ENCODE measurements at places on chromosomes 5 and 9.

GRCh38 chr5:96402500-96402899 lies 30.5 kb downstream of the PCSK1 start:
- no peak overlapping the region for H3K27ac ChIP-seq
- H3K4me3 ChIP-seq: no peak overlapping the region
- H3K27me3 ChIP-seq: no peaks in the 10 kb centered on the region
- H3K4me1 ChIP-seq: no peaks in the 10 kb centered on the region
- no peak for DNase-seq

DNA sequence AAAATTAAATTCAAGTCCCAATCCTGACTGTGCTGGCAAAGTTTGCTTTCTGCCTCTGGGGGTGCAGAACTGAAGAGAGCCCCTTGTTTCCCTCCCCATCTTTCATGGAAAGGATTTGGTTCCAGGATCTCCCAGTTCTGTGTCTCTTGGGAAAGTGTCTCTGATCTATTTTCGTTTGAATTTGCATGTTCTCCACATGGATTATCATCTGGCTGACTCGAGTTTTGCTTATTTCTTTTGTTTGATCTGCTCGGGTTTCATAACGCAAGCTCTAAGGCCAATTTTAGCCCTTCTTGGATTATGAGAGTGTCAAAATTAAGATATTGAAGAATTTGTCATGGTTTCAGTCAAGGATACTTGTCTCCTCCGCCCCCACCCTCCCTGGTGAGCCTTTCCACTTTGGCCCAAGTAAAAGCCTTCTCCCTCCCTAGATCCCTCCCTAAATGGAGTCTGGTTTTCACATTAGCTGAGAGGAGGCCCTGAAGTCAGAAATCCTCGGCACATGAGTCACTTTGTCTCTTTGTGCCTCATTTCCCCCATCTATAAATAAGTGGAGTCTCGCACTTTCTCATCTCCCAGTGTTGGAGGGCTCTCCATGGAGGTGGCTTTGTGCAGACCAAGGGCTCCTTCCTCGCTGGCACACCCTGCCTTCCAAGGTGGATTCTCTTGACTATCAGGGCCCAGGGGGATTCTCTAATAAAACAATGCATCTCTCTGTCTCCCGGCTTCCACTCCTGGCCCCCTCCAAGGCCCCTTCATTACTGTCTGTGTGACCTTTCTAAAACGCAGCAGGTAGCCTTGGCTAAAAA lies 17.3 kb downstream of the ADRB2 start:
- peak; percentile 53 for DNase-seq
- no peak overlapping the region for H3K4me3 ChIP-seq
- H3K27me3 ChIP-seq: no peaks in the 10 kb centered on the region
- H3K4me1 ChIP-seq: peaks cover 22% of the 10 kb centered on the region

- H3K4me3 ChIP-seq: no peak overlapping the region
- no peak for DNase-seq
- H3K4me1 ChIP-seq: no peaks in the 10 kb centered on the region
- no peaks in the 10 kb centered on the region for H3K27me3 ChIP-seq
These were observed 120.1 kb upstream of the LPAR1 start for GRCh38 chr9:111158363-111158762.

DNA sequence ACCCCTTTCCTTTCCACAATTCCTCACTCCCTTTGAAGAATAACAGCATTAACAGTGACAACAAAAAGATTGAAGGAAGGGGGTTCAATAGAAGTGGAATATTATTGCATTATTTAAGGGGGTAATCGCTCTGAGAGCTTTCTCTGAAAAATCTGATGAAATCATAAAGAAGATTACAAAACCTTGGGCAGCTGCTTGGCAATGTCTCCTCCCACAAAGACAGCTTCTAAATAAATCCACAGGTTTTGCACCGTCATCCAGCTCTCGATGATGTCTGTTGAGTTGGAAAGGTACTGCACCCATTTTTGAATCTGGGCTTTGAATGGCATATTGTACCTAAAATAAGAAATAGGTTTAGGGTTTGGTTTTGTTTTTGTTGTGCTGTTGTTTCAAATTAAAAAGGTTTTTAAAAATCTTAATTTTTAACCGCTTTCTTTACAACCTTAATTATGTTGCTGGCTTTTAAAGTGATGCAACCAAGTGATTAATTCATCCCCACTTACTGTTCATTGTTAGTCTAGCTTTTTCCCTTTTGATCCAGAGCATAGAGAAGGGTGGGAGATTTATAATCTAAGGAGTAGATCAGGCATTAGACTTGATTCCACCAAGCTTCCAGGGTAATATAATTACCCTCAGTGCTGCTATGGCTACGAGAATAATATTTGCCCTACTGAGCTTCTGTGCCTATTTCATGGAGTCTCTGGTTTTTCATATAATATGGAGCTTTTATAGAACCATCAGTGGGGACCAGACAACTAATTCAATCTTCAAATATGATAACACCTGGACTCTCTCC lies 85.0 kb downstream of the DNAH5 start:
- no peaks in the 10 kb centered on the region for H3K27me3 ChIP-seq
- H3K36me3 ChIP-seq: no peaks in the 10 kb centered on the region
- DNase-seq: no peak
- no peak overlapping the region for H3K4me3 ChIP-seq
- no peak overlapping the region for H3K27ac ChIP-seq
- H3K4me1 ChIP-seq: no peaks in the 10 kb centered on the region

- no peaks in the 10 kb centered on the region for H3K27me3 ChIP-seq
- H3K36me3 ChIP-seq: no peaks in the 10 kb centered on the region
- no peak for DNase-seq
- no peak overlapping the region for H3K4me3 ChIP-seq
- no peak overlapping the region for H3K27ac ChIP-seq
These were observed 519.2 kb downstream of the ACTL7B start for GRCh38 chr9:108336575-108336974.

GRCh38 chr9:89277043-89277442 lies 34.0 kb upstream of the CKS2 start:
- DNase-seq: no peak
- H3K27me3 ChIP-seq: no peaks in the 10 kb centered on the region

GRCh38 chr9:115712981-115713380 lies 440.6 kb upstream of the PAPPA start:
- no peak for DNase-seq
- H3K4me1 ChIP-seq: no peaks in the 10 kb centered on the region
- H3K4me3 ChIP-seq: no peak overlapping the region
- no peaks in the 10 kb centered on the region for H3K27me3 ChIP-seq

- no peak overlapping the region for H3K27ac ChIP-seq
- no peaks in the 10 kb centered on the region for H3K4me1 ChIP-seq
- H3K4me3 ChIP-seq: no peak overlapping the region
- peaks cover 7% of the 10 kb centered on the region for H3K36me3 ChIP-seq
These were observed 9.8 kb downstream of the SLC31A2 start for GRCh38 chr9:113160571-113160970.

DNA sequence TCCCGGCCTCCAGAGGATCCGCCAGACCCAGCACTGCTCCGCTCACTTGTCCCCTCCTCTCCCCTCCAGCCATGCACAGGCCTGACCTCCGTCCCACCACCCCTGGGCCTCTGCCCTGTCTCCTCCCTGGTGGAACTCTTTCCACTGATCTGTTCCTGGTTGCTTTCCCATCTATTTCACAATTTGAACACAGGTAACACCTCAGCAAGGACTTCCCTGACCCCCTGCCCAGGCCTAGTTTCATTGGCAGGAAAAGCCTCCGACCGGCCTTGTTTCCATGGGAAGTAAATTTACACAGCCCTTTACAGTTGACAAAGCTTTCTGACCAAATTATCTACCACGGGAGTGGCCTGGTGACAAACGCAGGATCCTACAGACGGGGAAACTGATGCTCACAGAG lies 14.8 kb downstream of the QSOX2 start:
- no peak overlapping the region for H3K27ac ChIP-seq
- H3K27me3 ChIP-seq: no peaks in the 10 kb centered on the region

- peak; percentile 28 for DNase-seq
- H3K27ac ChIP-seq: no peak overlapping the region
- H3K4me3 ChIP-seq: peak overlapping the region; percentile 34
These were observed 33.1 kb downstream of the ZCCHC9 start for GRCh38 chr5:81334304-81335061.

- H3K36me3 ChIP-seq: peaks cover 52% of the 10 kb centered on the region
- no peak for DNase-seq
- H3K27me3 ChIP-seq: no peaks in the 10 kb centered on the region
- H3K27ac ChIP-seq: no peak overlapping the region
- peaks cover 29% of the 10 kb centered on the region for H3K4me1 ChIP-seq
These were observed 3.1 kb downstream of the URM1 start for GRCh38 chr9:128374221-128374675.

DNA sequence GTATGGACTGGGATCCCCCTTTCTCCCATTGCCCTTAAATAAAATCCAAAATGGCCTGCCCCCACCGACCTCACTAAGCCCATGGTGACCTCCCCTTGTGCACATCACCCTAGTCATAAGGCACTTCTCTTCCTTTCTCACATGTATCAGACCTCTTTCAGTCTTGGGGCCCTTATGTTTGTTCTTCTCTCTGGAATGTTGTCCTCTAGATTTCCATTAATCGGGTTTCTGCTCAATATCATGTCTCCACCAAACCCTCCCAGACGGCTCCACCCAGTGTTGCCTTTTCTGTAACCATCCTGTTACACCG lies 196.3 kb downstream of the ERCC6L2 start:
- H3K4me3 ChIP-seq: no peak overlapping the region
- no peaks in the 10 kb centered on the region for H3K36me3 ChIP-seq
- H3K4me1 ChIP-seq: no peaks in the 10 kb centered on the region
- no peak for DNase-seq

DNA sequence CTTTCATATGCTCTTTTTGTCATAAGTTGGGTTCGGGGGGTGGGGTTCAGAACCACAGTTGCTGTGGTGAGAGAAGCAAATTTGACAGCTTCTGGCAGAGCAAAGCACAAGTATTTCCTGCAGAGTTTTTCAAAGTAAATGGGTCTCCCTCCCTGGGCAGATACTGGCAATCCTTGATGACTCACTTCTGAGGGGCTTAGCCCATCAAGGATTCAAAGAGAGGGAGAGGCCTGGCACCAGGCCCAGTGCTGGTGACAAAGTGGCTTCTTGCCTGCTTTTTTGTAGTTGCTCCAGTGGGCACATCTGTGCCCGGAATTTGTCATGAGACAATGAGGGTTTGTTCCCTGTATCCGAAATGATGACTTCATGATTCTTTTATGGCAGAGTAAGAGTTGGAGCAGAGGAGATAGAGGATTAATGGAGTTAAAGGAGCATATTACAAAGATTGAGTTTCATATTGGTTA lies 46.6 kb upstream of the TNC start:
- no peak overlapping the region for H3K4me3 ChIP-seq
- DNase-seq: no peak
- H3K36me3 ChIP-seq: no peaks in the 10 kb centered on the region
- H3K4me1 ChIP-seq: no peaks in the 10 kb centered on the region
- H3K27me3 ChIP-seq: no peaks in the 10 kb centered on the region

GRCh38 chr5:117649821-117650220 lies 1075.2 kb upstream of the SEMA6A start:
- no peaks in the 10 kb centered on the region for H3K4me1 ChIP-seq
- no peaks in the 10 kb centered on the region for H3K36me3 ChIP-seq
- no peak overlapping the region for H3K4me3 ChIP-seq
- H3K27ac ChIP-seq: no peak overlapping the region
- H3K27me3 ChIP-seq: no peaks in the 10 kb centered on the region

- no peaks in the 10 kb centered on the region for H3K36me3 ChIP-seq
- peaks cover 5% of the 10 kb centered on the region for H3K27me3 ChIP-seq
- H3K4me3 ChIP-seq: peak overlapping the region; percentile 90
- peaks cover 3% of the 10 kb centered on the region for H3K4me1 ChIP-seq
- DNase-seq: no peak
These were observed 845 bp upstream of the NR4A3 start for GRCh38 chr9:99820685-99821395.

DNA sequence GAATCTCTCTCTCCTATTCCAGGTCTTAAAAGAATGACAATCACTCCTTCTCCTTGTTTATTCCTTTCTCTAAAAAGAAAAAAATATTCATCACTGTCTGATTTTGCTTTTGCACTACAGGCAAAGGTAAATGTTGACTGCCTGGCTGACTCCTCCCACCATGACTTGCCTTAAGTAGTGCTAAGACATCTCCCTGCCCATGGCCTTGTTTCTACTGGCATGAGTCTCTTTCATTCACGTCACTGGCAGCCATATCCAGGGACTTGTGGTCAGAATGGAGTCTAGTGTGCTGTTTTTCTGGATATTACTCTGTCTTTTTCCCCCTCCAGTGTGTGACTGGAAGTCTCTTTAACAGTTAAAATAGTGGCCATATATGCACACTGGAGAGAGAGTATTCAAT lies 522.9 kb upstream of the DAB2 start:
- no peak overlapping the region for H3K4me3 ChIP-seq
- H3K36me3 ChIP-seq: no peaks in the 10 kb centered on the region
- no peaks in the 10 kb centered on the region for H3K27me3 ChIP-seq
- no peak overlapping the region for H3K27ac ChIP-seq

DNA sequence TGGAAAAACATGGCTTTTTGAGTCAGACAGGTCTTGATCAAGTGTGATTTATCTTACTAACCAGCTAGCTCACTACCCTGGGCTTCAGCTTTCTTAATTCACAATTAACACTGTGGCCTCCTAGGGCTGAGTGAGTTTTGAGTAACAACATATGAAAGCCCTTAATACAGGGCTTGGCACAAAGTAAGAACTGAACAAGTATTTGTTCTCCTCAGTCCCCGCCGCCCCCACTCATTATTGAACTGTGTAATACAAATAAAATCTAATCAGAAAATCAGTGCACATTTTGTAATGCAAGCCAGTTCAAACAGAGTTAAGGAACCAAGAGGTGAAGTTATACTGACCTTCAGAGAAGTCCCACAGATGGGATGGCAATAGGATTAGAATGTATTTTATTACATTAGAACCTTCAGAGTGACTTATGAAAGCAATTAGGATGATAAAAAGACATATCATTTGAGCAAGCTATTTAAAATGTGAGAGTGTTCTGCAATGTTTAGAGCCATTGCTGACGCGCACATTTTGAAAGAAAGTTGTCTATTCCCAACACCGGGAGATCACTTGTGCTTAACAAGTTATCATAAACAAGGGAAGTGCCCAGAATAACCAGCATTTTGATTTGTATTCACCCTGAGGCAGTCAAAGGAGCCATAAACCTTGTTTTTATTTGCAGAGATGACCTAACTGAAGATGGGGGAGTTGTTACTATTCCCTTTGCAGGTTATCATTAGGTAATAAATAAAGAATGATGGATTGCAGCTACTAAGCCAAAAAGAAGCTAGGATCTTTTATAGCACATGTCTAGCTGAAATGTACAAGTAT lies 19.4 kb downstream of the ADAMTS16 start:
- no peaks in the 10 kb centered on the region for H3K27me3 ChIP-seq
- no peak overlapping the region for H3K27ac ChIP-seq
- no peaks in the 10 kb centered on the region for H3K36me3 ChIP-seq
- no peaks in the 10 kb centered on the region for H3K4me1 ChIP-seq

- no peak overlapping the region for H3K4me3 ChIP-seq
- H3K27me3 ChIP-seq: no peaks in the 10 kb centered on the region
- H3K36me3 ChIP-seq: no peaks in the 10 kb centered on the region
These were observed 41.0 kb downstream of the PSD2 start for GRCh38 chr5:139836469-139837208.

GRCh38 chr5:101455048-101455447 lies 552.0 kb upstream of the ST8SIA4 start:
- DNase-seq: no peak
- no peaks in the 10 kb centered on the region for H3K36me3 ChIP-seq
- no peaks in the 10 kb centered on the region for H3K4me1 ChIP-seq
- H3K27me3 ChIP-seq: no peaks in the 10 kb centered on the region

Data from heart left ventricle (tissue), 16 donors.